ENCODE measurements at places on chromosomes 2 and 18.

DNA sequence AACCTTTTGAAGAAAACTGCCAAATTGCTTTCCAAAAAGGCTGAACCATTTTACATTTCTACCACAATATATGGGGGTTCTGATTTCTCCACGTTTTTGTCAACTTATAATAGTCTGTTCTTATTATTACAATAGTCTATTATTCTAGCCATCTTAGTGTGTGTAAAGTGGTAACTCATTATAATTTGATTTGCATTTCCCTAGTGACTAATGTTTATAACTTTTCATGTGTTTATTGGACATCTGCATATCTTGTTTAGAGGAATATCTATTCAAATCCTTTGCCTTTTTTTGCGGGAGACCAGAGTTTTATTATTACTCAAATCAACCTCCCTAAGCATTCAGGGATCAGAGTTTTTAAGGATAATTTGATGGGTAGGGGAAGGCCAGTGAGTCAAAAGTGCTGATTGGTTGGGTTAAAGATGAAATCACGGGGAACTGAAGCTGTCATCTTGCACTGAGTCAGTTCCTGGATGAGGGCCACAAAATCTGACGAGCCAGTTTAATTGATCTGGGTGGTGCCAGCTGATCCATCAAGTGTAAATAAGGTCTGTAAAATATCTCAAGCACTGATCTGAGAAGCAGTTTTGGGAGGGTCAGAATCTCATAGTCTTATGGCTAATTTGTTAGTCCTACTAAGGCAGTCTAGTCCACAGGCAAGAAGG is 303.4 kb upstream of the NCKAP5 start:
- DNase-seq: peak; percentile 8

- peak; percentile 44 for DNase-seq
These were observed 77.0 kb upstream of the UBXN4 start for GRCh38 chr2:135664623-135665068.

DNA sequence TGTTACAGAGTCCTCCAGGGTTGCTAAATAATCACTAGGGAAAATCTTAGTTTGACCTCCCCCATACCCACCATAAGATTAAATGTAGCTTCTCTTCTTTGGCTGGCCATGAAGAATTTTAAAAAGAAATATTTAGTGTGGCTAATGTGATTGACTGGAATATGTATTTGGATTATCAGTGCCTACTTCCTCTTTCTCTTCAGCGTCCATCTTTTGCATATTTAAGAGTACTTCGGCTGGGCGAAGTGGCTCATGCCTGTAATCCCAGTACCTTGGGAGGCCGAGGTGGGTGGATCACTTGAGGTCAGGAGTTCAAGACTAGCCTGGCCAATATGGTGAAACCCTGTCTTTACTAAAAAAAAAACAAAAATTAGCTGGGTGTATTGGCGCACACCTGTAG is 28.8 kb downstream of the ADAM23 start:
- no peak for DNase-seq

- DNase-seq: peak; percentile 36
These were observed 390.1 kb upstream of the ST6GAL2 start for GRCh38 chr2:107276034-107276433.
